ENCODE measurements at places on chromosomes 12 and 14.

DNA sequence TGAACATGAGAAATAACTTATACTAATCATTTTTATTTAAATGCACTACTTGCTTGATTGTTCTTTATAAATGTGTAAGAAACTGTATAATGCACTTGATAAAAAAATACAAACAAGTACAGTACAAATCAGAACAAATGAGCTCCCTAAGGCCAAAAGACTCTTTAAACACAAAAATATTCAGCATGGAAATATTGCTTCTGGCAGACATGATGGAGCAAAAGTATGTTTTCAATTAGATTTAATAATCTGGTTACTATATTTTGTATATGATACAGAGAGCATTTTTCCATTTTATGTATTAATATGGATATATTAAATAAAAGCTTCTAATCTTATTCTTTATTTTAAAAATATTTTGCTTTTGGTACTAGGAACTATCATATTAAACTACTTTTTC lies 800.2 kb upstream of the LRFN5 start:
- DNase-seq = no peak

- no peak for DNase-seq
Observed at GRCh38 chr14:29802211-29802610, 125.4 kb downstream of the PRKD1 start.

GRCh38 chr14:52429451-52429850 lies 115.3 kb downstream of the PTGER2 start:
- no peak for DNase-seq

DNA sequence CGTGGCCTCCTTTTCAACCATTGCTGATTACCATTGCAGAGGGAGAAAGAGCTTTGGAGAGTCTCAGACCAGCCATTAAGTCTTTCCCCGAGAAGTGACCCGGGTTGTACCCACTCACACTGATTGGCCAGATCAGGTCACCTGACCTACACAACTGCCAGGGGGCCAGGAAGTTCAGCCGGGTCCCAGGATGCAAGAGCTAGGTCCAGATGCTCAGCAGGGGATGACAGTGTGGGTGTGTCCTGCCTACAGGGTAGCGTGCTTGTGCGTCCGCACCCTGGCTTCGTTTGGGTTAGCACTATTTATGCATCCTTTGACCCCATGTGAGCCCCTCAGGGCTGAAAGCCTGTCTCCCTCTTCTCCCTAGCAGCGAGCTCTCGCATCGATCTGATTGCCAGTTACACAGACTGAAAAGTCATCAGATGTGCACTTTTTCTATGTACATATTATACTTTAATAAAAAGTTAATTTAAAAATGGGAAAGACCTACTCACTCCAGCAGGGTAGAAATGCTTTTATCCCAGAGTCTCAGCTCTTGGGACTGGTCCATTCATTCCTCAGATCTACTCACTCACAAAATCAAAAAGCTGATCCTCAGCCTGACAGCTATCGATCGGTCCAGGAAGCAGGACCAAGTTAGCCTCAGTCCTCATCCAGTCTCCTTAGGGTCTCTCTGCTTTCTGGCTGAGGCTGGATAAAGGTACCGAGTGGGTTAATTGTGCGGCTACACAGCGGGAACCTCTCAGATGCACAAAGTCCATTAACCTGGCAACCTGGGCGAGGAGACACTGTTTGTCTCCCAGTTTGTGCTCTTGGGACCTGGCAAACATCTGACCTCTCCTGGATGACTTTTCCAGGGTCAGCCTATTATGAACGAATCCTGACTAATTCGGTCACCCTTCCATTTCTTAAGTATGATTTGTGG lies 68.0 kb downstream of the SERPINA3 start:
- no peak for DNase-seq

DNA sequence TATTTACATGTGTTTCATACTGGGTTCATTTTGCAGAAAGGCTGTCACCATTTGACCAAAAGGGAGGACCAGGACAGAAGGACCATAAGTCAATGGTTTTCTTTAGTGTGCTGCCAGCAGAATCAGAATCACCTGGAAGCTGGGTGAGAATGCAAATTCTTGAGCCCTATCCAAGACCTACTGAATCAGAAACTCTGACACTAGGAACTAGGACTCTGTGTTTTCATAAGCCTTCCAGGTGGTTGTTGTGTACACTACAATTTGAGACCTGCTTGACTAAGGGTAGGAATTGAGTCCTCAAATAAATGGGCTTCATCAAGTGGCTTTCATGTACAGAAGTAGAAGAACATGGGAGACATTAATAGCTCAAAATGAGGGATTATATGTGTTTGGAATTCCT lies 32.2 kb downstream of the PDE6H start:
- no peak for DNase-seq

DNA sequence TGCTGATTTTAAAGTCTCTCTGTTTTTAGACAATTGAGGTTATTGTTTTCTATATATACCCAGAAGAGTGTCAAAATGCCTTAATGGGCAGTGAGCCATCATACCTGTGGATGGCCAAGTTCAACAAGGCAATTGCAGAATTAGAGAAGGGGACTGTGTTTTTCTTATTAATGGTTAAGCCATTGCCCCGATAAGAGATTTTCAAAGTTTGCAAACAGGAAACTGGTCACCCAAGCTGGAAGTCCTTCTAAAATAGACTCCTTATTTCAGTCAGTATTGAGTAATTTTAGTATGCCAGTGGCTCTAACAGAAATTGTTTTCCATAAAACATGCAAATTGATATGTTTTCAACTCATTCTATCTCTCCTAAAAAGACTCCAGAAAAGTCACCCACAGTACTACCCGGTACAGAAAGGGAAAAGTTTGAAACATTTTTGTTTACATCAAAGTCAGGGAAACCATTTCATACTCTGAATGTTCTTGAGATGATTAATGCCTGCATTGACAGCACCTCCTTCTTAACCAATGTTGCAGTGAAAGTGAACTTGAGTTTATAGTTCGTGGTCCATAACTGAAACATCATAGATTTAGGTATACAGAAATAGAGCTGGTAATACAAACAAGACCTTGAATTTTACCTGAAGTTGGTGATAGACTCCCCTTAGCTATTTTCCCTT lies 191.1 kb downstream of the TMX1 start:
- no peak for DNase-seq

- DNase-seq = no peak
Observed at GRCh38 chr14:53900499-53900898, 56.1 kb downstream of the BMP4 start.

All from activated CD8-positive, alpha-beta memory T cell treated with anti-CD3 and anti-CD28 coated beads for 4 hours (primary cell).